T47D (cell line): ENCODE measurements at places on chromosomes 7 and 10.

DNA sequence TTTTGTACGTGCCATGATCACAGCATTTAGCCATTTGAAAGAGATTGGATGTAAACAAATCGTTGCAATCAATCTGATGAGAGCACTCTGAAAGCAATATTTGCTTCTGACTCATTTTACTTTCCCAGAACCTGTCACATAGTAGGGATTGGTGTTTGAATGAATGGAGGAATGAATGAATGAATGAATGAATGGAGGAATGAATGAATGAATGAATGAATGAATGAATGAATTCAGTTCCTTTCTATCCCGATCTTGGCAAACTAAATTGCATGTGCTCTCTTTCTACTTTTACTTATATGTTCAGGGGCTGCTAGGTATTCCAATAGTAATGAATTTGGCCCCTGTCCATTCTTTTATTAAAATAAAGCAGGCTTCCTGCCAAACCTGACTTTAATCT lies 1091.7 kb upstream of the CELF2 start:
- DNase-seq: no peak

DNA sequence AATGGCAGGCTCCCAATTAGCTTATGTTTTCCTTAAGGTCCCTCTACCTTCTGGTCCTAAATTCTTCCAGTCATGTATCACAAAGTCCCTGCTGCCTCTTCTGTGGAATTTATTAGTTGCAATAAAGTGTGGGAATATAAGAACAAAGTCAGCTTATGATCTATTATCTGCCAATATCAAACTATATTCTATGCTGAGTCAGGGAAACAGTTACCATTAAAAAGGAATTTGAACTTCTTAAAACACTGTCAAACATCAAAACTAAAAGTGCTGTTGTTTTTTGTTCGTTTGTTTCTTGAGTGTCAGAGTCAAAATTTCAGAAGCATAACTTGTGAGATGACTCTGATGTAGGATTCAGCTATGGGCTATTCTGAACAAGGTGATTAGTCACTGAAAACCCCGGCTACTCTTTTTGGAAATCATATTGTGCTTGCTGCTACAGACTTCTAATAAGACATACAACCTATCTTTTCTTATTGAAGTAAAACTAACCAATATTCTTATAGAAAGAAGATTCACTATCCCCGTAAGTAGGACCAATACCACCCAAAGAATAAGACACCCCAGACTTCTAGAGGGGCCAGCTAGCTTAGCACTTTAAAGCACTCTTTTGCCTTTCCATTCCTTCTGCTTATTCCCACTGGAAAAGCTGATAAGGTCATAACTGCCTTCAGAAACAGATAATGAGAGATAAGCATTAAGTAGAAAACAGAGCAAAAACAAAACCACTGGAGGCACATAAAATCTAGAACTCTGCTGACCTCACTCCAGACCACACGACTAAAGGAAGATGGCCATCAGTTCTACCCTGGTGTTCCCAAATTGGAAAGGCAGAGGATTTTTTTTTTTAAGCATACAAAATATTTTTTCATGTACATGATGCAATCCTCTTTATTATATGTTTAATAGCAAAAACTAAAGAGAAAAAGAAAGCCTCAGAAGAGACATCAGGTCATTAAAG lies 370.6 kb downstream of the PARD3 start:
- DNase-seq: no peak

- no peak for DNase-seq
These were observed 113.1 kb upstream of the IGFBP3 start for GRCh38 chr7:46034056-46034768.

- DNase-seq: peak; percentile 42
These were observed 122.7 kb upstream of the TMEM229A start for GRCh38 chr7:124155432-124156022.

DNA sequence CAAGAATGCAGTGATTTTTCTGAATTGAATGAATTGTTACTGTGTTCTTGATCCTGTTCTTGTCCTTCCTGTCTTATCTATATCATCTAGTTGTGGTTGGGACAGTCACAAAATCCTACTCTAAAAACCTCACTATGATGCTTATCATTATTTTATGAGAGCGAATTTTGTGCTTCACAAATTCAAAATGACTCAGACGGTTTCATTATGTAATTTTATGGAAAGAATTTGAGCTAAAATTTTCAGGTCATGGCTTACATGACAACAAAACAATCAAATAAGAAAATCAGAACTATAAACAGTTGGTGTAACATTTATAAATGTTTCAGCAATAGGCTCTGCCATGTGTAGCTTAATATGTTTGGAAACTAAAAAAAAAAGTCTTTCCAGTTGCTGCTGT lies 6.9 kb downstream of the PRKAR2B start:
- no peak for DNase-seq

- DNase-seq: no peak
These were observed 551.8 kb downstream of the SORCS3 start for GRCh38 chr10:105192861-105193260.

- peak; percentile 80 for DNase-seq
These were observed 129.9 kb downstream of the INHBA start for GRCh38 chr7:41573015-41573414.
